ENCODE measurements at places on chromosomes 11 and 22.
A peak's percentile ranks its signal among the peaks of the same experiment; 100 is the strongest.

DNA sequence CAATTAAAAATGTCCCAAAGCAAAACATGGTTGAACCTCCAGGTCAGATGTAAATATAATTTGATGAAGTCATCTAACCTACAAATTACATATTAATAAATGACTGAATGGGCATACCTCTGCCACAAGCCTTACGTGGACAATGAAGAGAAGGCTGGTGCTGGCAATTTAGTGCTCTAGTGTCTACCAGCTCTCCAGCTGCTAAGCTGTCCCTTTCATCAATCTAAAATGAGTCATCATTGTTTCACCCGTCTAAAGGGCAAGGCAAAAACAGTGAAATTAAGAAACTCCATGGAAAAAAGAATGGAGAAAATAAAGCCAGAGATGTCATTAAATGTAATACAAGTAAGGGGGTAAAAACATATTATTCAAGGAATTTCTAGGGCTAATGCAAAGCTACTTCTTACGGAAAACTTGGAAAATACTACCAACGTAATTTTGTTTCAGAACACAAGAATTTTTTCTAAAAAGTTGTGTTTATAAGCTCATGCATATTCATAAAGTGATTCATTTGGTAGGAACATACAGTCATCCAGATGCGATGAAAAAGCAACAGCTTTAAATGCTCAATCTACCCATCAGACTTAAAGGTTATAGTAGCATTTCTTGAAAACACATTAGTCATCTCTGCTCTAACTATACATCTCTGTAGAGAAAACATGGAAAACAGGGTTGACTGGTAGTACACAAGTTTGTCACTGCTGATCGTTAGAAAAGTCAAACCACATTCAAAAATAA lies 71.5 kb downstream of the SIK3 start:
- DNase-seq, result no peak

DNA sequence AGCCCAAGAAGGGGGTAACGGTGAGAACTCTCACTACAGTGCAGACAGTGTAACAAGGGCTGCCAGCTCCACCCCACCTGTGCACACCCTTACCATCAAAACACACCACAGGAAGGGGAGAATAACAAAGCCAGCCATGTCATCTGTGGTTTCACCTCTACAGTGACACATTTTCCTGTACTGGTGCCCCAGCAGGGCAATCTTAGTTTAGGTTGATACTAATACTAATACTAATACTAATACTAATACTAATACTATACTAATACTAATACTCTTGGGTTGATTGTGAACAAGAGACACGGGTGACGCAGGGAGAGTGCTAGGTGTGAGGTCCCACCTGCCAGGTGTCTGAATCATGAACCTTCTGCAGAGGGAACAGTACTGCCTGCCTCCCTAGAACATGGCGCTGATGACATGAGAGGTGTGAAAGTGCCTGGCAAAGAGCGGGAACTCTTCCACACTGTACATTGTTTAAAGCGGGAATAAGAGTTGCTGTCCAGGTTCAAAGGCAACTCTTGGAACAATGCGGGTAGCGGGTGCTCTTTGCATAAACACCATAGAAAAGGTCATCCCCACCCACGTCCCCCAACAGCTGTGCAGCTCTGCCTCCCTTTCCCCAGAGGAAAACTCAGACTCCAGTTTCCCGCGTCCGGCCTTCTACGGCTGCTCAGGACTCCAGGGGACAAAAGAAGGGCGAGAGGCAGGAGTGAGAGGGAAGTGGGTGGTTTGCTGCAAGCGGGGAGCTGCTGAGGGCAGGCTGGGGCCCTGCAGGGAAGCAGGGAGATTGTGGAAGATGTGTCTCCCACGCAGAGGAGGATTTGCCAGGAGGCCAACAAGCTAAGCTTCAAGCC lies 25.0 kb upstream of the TMPRSS4 start:
- peak; percentile 46 for DNase-seq

DNA sequence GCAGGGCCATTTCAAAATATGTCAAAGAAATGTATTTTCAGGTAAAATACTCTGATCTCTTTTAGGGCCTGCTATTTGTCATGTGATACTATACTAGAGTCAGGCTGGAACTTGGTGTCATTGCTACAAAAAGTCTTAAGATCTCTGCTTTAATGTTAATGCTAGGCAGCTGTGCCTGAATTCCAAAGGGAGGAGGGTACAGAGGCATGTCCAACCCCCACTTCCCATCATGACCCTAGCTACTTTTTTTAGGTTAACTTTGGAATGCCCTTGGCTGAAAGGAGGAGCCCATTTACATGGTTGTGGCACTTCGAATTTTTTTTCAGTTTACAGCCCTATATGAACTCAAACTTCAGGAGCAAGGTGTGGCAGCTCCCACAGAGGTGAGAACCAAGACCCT lies 58.1 kb downstream of the OSBP2 start:
- DNase-seq, result no peak

DNA sequence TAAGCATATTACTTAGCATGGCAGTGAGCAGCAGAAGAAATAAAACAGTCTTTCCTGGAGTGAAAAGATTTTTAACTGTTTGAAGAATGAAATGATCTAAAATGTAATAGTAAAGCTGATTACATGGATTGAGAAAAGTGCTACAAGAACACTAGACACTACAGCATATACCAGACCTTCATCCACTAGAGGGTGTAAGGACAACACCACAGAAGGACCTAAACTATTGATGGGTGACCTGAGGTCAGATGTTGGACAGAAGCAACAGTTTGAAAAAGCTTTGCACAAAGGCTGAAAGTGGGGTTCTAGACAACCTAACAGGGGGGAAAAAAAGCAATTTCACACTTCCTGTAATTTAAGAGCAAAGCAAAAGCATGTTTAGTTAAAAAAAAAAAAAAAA lies 97.7 kb downstream of the RBFOX2 start:
- DNase-seq, result no peak

DNA sequence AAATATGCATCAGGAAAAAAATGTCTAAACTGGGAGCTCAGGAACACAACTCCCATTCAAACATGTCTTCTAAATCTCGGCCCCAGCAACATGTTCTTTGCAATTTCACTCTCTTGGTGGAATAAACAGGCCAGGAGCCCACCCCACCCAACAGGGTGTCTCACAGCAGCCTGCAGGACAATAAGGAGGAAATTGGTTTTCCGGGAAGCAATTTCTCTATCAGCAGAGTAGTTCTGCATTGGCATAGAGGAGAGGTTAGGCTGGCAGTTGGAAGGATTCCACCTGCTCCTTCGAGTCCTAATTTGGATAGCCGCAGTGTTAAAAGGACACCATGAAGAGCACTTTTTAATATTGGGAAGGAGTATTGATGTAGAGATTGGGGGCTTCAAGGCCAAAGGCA lies 55.9 kb upstream of the BARX2 start:
- no peak for DNase-seq

- DNase-seq, result no peak
These were observed 3.6 kb downstream of the DUSP8 start for GRCh38 chr11:1568441-1568911.

DNA sequence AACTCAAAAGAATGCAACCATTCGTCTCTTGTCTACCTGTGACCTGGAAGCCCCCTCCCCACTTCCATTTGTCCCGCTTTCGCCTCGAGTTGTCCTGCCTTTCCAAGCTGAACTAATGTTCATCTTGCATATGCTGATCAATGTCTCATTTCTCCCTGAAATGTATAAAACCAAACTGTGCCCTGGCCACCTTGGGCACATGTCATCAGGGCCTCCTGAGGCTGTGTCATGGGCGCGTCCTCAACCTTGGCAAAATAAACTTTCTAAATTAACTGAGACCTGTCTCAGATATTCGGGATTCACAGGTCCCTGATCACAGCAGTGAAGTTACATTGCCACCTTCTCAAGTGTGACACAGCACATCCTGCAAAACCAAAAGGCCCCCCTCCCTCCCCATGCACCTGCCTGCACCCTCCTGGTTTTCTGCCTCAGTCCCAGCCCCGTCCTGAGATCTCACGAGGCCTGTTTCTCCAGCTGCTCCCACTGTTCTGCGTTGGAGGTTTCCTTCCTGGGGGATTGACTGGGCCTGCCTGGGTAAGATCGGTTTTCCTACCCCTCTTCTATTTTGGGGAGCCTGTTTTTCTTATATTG lies 1328.7 kb downstream of the TBC1D22A start:
- no peak for DNase-seq

DNA sequence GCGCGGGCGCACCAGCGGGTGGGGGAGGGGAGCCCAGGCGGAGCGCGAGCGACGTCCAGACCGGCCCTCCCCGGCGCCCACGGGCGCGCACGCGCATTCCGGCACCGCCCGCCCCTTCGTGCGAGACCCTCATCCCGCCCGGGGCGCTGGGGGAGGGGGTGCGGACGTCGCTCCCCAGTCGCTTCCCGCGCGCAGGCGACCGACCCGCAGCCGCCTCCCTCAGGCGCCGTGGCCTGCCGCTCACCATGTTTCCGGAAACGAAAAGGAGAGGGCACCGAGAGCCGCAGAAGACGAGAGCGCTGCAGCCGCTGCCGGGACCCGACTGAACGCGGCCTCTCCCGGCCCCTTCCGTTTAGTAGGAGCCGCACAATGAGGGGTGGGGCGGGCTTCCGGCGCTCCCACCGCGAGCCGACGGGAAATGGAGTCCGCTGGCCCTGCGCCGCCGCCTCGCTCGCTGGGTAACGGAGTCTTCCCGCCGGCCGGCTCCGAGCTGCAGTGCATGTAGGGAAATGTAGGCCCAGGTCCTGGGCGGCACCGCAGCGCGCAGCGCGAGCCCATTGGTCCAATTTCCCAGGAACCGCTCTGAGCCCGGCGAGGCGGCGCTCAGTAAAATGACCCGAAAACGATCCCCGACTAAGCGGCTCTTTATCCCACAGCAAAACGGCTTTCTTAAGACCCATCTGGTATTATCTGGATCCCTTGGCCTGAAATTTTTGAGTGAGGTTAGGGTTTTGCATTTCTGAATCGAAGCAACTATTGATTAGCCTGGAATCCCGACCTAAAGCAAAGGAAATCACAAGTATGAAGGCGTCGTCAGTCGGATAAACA lies at the start of gene CFL1:
Gene CFL1, minus strand, starts transcription at position 328 of the 828 bp plus-strand sequence. Its CDS starts 81 bp downstream, at position 247.
- DNase-seq, result peak; percentile 97

GRCh38 chr22:35600476-35600875 lies 16.7 kb downstream of the MB start:
- DNase-seq, result no peak

DNA sequence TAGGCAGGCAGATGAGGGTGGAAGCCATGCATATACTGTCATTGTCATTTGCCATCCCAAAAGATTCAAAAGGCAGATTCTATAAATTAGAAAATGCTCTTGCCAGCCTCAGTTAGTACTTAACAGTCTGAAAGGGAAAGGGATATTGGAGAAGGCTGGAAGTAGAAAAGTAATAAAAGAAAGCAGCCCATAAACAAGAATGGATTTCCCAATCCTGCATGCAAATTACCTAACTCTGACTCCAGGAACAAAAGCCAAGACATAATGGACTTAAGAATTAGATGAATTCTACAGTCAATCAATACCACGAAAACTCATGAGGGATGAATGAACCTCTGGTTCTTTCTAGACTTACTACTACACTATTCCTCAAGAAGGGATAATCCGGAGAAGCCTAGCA lies 5.9 kb downstream of the PAK1 start:
- no peak for DNase-seq

DNA sequence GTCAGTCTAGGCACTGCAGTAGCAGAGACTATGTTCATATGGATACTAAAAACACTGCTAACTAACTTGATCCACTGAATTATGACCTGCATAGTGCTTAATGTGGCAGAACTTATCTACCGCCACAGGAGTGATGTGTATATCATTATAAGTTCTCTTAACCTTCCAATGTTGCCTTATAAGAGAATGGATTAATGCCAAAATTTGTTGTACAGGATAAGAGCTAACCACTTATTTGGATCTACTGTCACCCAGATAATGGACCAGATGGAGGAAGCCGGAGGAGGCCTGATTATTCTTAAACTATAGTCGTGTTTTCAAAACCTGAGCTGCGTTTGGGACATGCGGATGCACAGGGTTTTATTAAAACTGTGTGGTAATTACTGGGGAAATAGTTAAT lies 1.9 kb upstream of the OR51B4 start:
- DNase-seq, result no peak

- peak; percentile 60 for DNase-seq
These were observed 26.2 kb downstream of the TCP11L1 start for GRCh38 chr11:33065445-33066178.

GRCh38 chr22:36471341-36471821 lies 10.1 kb downstream of the TXN2 start:
- DNase-seq, result no peak

DNA sequence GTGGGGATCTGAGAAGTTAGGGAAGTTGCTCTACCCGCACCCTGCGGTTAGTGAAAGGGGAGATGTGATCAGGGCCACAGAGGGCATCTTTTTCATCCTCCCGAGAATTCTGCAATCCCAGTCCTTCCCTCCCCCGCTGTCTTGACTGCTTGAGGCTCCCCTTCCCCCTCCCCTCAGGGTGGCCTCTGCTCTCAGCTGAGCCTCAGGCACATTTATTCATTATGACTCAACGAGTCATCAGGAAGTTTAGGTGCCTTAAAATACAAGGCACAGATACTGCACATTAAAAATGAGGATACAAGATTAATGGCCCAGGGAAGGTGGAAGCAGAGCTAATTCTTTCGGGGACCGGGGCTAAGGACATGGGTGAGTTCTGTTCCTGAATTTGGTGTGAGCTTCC lies 104.0 kb downstream of the CACNA1I start:
- no peak for DNase-seq

DNA sequence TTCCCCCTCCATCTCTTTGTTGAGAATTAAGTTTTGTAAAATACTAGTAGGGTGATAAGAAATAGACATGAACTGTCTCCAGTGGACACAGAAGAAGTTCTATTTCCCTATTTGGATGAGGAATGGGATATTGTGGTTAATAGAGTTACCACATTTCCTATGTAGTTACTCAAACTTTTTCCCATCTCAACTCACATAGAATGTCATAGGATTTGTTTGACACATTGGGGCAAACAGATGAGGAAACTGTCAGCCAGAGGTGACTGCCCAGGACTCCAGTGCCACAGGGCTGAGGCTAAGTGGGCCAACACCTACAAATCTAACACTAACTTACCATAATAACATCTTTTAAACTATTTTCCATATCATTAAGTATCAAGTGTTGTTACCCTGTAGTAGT lies 58.3 kb downstream of the CCDC83 start:
- DNase-seq, result no peak

DNA sequence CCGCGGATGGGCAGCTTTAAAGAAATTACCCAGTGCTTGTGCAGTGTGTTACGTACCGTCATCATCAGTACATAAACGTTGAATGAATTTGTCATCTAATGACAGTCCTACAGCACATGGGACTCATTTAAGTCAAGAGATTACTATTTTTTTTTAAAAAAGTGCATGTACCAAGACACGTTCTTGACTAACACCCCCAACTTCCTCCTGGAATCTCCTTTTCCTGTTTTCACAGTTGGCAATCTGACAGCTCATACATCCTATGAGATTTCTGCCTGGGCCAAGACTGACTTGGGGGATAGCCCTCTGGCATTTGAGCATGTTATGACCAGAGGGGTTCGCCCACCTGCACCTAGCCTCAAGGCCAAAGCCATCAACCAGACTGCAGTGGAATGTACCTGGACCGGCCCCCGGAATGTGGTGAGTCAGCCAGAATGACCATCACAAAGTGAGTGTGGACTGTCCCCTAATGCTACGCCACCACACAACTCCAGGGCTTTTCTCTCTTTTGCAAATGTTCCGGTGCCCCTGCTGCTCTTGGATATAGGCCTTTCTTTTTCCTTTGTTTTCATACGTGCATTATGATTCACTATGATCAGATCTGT lies 162.0 kb upstream of the SORL1-AS1 start:
- DNase-seq, result no peak

- no peak for DNase-seq
These were observed 135.9 kb upstream of the PAX6 start for GRCh38 chr11:31947051-31947450.

- no peak for DNase-seq
These were observed 27.7 kb downstream of the MUC2 start for GRCh38 chr11:1102221-1102971.

All from stimulated activated CD8-positive, alpha-beta memory T cell treated with anti-CD3 and anti-CD28 coated beads, Interleukin-2, amount 100 ng/mL, for 48 hours (primary cell).